Activated CD8-positive, alpha-beta memory T cell treated with anti-CD3 and anti-CD28 coated beads, Interleukin-2, amount 10 ng/mL, durations not matched to agents 7 days and 5 days (primary cell): ENCODE measurements at places on chromosomes 1 and 21. TPM values are rescaled to one million over a fixed set of nuclear protein-coding genes. Genes with fewer than 3 reads are reported as not detected.

ZMYM1 gene
- total RNA-seq = 14.5 TPM

S100A1 gene
- total RNA-seq = not detected

HRNR gene
- not detected for total RNA-seq

NDC1 gene
- total RNA-seq = 35.5 TPM

AADACL4 gene
- not detected for total RNA-seq

ITLN2 gene
- total RNA-seq = not detected

HCN3 gene
- total RNA-seq = 6.1 TPM

AMIGO1 gene
- 0.26 TPM for total RNA-seq

CLCA1 gene
- total RNA-seq = not detected
